ENCODE measurements at places on chromosomes 7 and 10.
A peak's percentile ranks its signal among the peaks of the same experiment; 100 is the strongest.

DNA sequence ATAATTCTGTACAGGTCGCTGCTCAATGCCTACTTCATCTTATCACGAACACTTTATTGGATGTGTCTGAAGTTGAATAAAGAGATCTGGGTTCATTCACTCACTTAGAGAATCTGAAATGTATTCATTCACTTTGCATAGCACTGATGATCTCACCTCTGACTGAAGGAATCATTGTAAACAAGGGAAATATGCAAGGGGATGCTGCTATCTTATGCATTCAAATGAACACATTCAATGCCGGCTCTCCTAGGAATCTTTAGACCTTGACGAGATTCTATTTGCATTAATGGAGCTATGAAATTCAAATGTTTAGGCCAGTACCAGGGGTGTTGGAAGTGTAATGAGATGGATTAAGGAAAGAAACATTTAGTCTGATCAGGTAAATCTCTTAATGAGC, 200.6 kb upstream of the COBL start:
- no peak for DNase-seq

DNA sequence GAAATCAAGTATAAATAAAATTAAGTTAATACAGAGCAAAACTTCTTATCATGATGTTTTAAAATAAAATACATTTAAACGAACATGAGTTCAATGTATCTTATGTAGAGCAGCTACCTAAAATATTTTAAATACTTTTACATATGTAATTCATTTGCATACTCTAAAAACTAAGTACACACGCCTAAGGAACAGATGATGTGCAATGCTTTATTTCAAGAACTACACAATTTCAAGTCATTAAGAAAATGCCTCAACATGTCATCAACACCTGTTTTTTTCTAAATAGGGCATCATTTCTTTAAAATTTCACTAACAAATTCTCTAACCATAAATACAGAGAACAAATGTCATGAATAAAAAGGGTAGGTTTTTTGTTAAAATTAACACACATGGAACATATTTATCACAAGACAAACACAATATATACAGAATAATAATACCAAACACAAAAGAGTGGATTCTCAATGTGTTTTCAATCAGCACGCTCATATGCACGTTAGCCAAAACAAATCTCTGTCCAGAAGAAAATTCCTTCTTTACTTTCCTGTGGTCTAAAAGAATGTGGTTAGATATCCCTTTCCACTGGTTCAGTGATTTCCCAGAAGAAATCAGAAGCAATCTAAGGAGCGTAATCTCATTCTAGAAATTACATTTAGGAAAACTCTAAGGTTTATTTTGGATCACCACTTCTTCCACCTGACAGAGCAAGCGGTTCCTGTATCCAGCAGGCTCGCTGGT, 73.0 kb upstream of the PFKP start:
- DNase-seq, result no peak

DNA sequence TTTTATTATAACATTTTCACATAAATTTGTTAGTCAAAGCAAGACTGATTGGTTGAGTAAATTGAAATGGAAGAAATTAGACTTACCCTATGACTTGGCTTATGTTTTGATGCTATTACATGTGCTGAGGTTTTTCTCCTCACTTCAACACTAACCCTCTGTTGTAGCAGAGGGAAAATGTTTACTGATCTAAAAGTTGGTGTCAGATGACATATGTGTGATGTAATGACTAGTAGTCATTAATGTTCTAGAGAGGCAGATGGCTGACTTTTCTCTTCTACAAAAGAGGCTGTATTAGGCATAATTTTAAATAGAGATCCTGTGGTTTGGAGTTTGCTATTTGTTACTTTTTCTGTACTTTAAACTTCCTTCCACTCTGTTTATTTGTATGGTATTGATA, 266.0 kb downstream of the BBS9 start:
- DNase-seq, result no peak

- DNase-seq, result no peak
Measured at GRCh38 chr10:48251152-48251524, 23.4 kb downstream of the FRMPD2 start.

- no peak for DNase-seq
Measured at GRCh38 chr7:106485031-106485551, 175.9 kb downstream of the CCDC71L start.

DNA sequence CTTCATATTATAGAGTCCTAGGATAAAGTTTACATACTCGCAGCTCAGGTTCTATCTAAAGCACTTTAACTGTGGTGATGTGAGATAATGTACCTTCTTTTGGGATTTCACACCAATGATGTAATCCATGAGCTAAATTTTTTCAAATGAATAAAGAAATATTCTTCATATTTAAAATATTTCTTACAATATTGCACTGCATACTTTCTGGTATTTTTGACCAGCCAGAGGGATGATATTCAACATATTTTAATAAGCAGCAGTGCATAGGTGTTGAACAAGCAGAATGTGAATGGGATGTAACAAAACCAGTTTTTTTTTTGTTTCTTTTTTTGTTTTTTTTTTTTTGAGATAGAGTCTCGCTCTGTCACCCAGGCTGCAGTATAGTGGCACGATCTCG, 73.2 kb upstream of the TRIM24 start:
- no peak for DNase-seq

DNA sequence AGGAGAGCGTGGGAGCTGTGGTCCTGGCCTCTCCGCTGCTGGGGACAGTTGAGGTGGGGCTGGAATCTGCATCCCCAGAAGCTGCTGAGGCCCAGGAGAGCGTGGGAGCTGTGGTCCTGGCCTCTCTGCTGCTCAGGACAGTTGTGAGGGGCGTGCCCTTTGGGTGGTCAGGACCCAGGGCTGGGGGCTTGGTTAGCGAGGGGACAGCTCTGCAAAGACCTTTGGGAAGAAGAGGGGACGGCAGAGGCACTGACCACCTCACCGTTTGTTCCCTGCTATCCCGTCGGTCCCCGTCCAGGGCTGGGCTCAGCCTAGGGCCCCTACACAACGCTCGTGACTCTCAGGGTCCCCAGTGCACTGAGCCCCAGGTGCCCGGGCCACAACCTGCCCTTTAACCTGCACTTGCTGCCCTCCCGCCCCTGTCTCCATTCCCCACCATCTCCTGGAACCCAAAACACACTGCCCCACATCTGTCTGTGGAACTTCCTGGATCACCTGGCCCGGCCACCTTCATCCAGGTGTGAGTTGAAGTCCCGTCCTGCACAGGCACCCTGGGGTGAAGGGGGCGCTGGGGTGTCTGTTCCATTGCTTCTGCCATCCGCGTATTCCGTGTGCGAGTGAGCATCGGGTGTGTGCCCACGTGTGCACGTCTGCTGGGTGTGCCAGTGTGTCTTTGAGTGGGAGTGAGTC, 14.1 kb downstream of the FOXL3 start:
- no peak for DNase-seq

DNA sequence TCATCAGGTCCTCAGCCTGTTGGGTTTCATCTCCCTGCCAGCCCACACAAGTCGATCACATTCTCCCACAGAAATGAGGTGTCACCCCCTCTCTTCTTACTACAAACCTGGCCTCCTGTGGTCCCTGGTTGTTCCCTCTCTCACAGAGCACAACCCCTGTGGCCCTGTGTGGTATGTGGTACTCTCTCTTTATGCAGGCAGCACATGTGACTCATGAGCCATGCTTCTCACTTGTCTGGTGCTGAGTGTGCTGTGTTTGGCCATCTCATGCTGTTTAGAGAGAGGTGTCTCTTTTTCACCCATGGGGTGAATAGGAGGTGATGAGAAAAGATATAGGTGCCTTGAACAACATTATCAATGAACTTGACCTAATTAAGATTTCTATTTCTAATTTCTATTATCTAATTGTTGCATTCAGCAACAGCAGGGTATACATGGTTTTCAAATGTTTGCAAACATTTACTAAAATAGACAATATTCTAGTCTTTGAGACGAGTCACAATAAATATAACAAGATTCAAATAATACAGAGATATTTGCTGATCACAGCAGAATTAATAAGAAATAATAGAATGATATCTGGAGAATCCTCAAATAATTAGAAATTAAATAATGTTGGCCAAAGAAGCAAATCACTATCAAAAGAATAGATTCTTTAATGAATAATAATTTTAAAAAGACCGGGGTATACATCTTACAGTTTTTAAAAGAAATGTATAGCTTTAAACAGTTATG, 633.8 kb upstream of the IGFBP3 start:
- no peak for DNase-seq

GRCh38 chr10:51083356-51083853, 9.1 kb downstream of the PRKG1 start:
- DNase-seq, result no peak

GRCh38 chr7:128031901-128032604, 816 bp upstream of the LRRC4 start:
- DNase-seq, result peak; percentile 60

- DNase-seq, result no peak
Measured at GRCh38 chr10:77006836-77007511, 630.6 kb downstream of the KCNMA1 start.
